ENCODE measurements at places on chromosomes 1 and 21. TPM values are rescaled to one million over a fixed set of nuclear protein-coding genes. Genes with fewer than 3 reads are reported as not detected.

The NEXN gene
- total RNA-seq = 8.2 TPM

The PEX19 gene
- 52.8 TPM for total RNA-seq

The AMPD1 gene
- total RNA-seq = not detected

DNA sequence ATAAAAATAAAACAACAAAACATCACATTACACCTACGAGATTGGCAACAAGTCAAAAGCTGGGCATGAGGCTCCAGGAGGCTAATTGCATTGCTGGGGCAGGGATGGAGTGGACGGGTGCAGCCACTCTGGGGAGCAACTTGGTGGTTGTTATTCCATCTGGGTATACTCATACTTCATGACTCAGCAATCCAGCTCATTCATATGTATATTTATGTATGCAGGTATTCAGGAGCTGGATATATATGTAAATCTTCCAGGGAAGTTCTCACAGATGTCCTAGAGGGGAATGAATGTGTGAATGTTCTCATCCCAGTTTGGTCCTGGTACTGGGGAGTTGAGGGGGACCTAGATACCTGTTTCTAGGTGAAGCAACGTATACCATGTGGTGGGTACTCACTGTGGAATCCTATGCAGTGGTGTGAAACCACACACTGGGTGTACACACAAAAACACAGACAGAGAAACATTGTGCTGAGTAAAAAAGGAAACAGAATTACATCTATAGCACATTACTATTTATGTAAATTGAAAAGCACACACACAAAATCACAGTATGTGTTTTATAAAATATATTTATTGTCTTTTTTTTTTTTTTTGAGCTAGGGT is 79.7 kb upstream of the RAB4A start:
- no peak for DNase-seq

DNA sequence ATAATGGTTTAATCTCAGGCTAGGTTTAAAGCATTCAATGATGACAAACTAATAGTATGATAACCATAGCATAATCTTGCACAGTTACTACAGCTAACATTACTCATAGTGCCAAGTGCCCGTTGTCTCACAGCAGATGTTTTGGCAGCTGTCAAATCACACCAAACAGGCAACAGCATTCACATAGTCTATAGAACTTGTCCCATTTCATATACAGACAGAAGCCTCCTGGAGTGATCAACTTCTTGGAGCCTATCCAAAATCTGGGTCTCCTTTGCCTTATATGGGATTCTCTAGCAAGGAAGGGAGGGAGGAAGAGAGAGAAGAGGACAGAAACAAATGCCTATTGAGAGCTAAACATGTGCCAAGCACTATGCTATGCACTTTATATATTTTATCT is 250.6 kb upstream of the ZP4 start:
- no peak for DNase-seq

GRCh38 chr1:53155534-53155933 is 13.1 kb upstream of the SLC1A7 start:
- DNase-seq = no peak

DNA sequence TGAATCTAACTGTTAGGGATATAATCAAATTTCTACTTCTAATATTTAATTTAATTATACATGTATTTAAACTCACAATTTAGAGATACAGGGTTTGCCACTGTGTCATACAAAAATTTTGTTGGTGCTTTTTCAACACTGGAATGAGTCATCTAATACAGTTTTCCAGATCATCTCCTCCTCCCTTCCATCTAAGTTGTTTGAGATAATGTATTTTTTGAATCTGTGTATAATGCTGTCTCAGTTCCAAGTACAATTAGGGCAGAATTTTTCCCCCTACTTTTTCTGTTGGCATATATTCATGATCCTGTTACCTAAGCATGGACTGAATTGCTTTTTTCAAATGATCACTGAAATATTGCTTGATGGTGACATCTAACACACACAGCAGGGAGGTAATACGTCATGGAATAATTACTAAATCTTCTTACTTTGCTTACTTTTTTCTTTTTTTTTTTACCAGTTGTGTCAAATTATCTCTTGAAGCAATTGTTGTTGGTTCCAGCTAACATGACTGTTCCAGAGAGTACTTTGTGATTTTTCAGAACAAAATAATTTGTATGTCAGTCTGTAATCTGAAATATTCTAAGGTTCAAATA is 146.0 kb downstream of the MAGI3 start:
- no peak for DNase-seq

DNA sequence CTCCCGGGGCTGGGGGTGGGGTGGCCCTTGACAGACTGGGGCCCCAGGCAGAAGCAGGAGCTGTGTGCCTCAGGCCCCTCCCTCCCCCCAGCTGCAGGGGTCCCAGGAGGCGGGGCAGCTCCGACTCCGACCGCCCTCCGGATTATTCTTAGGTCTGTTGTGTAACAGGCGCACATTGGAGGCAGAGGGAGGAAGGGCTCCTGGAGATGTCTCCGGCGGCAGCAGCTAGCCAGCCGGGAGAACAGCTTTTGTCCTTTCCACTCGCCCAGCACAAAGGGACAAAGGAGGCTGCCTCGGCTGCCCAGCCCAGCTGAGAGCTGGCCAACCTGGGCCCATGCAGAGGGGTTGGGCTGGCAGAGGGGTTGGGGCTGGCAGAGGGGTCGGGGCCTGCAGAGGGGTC is 29.7 kb upstream of the PLCH2 start:
- DNase-seq = no peak

- no peak for DNase-seq
Observed at GRCh38 chr1:236471653-236472052, 52.1 kb upstream of the LGALS8 start.

- no peak for DNase-seq
Observed at GRCh38 chr1:101105877-101106276, 80.3 kb upstream of the DPH5 start.

GRCh38 chr1:200888349-200888838 is 6.3 kb upstream of the INAVA start:
- no peak for DNase-seq

DNA sequence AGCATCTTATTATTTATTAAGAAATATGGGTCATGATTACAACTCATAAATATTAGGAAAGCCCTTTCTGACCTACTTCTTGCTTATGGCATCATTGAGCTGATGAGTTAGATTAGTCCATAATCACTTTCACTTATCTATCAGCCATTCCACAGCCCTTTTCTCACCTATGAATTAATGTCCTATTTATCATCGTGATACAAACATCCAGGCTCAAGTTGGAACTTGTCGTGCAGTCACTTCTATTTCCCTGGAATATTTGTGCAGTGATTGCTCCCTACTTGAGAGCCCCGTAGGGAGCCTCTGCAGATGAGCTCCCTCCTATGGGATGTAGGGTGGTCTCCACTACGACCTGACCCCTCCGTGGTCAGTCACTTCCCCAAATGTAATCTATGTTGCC is 8.1 kb upstream of the F3 start:
- DNase-seq = no peak
